ENCODE measurements at places on chromosomes 3 and 15.
A peak's percentile ranks its signal among the peaks of the same experiment; 100 is the strongest.

- no peak for DNase-seq
These were observed 930.6 kb upstream of the EPHA6 start for GRCh38 chr3:95883801-95884200.

GRCh38 chr3:10995871-10996270 is 3.3 kb downstream of the SLC6A1 start:
- DNase-seq = no peak

GRCh38 chr15:40869686-40870085 is 4.3 kb downstream of the RHOV start:
- no peak for DNase-seq

DNA sequence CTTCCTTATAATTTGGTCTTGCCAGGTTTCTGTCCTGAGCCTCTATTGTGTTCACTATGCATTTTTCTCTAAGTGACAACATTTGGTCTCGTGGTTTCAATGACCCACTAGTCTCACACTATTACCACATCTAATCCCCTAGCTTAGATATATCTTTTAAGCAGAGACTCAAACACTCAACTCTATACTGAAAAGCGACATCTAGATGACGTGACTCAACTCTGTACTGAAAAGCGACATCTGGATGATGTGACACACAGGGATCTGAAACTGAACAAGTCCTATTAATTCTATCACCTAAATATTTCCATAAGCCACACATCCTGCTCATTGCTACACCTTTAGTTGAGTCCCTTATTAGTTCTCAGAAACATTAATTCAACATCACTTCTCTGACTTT is 141.7 kb upstream of the MBNL1 start:
- DNase-seq = no peak

DNA sequence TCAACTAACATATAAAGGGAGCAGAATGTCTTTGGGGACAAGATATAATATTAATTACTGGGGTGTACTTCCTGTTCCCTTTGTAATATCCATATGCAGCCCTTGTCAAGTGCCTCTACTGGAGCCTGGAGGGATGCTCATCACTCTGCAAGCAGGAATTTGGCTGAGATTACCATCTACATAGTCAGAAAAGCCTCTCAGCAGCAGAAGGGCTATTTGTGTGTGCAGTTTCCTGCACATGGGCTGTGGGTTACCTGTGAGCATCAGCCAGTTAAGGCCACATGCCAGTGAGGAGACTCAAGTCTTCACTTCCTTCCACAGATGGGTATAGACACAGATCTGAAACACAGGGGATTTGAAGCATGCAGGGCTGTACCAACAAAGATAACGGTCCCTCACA is 278.1 kb upstream of the PLSCR5 start:
- DNase-seq = no peak

DNA sequence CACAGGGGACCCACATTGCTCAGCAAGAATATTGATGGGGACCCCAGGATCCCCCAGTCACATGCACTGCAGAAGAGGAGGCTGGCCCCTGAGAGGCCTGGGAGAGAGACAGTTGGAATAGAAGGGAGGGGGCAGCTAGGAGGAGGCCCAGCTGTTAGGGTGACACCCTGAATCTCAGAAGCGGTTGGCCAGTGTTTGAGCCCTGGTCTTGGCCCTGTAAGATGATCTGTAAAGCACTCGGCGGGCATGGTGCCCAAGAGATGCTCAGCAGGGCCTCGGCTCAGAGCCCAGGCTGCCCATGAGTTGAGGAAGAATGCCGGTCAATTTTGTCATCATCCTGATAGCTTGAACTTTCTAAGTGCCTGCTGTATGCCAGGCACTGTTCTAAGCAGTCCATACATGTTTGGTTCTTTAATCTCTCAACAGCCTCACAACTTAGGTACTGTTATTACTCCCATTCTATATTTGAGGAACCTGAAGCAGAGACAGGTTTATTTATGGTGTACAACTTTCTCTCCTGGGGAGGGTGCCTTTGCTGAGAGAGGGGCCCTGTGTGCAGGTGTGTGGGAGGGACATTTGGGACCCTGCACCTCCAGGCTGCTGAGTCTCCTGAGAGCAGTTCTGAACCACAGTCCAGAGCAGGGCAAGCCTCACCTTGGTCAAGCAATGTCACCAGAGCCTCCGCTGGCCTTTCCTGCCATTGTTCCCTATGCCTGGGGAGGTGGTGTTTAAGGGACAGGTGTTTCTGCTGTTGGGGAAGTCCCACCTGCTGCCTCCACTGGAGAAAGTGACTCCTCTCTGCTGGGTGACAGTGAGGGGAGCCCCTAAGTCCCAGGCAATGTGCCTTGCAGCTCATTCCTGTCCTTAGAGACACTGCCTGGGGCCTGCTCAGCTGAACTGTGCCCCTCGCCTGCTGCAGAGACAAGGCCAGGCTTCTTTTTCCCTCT is 26.0 kb downstream of the SLC6A6 start:
- no peak for DNase-seq

- no peak for DNase-seq
These were observed 71.7 kb downstream of the P3H2 start for GRCh38 chr3:190048932-190049441.

DNA sequence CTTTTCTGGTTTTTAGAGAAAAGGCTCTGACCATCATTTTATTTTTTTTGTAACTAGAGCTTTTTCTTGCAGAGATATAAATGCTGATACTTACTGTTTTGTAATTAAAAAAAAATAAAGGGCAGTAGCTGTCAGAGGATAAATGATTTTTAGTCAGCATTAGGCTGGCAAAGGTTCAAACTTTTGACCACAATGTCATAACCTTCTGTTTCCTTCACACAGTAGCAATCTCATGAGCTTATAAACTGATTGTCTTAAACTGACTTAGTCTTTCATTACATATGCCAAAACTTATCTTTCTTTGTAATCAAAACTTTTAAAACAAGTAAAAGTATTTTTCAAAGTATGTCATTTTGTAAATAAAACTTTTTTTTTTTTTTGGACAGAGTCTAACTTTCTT is 841.9 kb downstream of the OTOL1 start:
- no peak for DNase-seq

GRCh38 chr15:43406189-43406588 is 35.3 kb downstream of the TUBGCP4 start:
- no peak for DNase-seq

GRCh38 chr15:36130641-36131310 is 448.6 kb upstream of the CDIN1 start:
- no peak for DNase-seq

GRCh38 chr15:50229336-50229735 is 36.2 kb downstream of the HDC start:
- no peak for DNase-seq

GRCh38 chr3:9795207-9795606 is 2.3 kb downstream of the ARPC4 start:
- DNase-seq = no peak

- DNase-seq = no peak
These were observed 45.2 kb downstream of the FBXL2 start for GRCh38 chr3:33322412-33322811.

DNA sequence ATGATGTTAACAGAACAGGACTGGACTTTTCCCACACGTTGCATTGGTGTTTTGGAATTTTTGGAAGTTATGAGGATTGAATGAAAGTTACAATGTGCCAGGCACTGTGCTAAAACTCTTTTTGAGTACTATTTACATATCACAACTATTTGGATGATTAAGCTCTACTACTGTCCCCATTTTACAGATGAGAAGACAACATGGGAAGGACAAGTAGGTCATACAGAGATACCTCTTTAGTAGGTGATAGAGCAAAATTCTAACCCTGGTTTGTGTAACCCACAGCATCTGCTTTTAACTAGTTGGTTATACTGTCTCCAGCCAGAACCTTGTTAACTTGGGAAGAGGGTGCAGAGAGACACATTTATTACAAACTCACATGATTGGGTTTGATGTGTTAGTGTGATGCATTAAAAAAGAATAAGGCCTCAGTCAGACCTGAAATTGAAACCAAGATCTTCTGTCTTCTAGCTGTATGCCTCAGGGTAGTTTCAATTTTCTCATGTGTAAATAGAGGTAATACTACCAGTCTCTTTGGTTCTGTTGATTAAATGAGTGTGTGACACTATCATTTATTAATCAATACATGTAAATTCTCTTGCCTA is 1.4 kb downstream of the NDUFB4 start:
- no peak for DNase-seq

DNA sequence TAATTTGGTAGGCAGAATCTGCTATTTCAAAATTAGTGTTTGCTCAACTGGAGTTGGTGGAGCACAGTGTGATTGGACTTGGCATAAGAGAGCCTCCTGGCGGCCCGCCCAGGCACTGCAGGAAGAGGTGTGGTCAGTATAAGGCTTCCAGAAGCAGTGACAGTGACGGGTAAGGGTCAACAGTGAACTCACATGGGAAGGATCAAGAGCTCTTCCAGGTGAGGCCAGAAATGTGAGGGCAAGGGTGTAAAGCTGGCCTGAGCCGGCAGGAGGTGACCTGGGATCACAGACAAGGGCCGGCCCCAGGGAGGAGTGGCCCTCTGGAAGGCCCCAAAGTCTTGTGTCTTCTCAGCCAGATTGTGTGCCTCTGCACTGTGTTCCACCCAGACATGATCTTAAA is 93.2 kb upstream of the RNF7 start:
- peak; percentile 31 for DNase-seq

- no peak for DNase-seq
These were observed 55.6 kb downstream of the TMEM45A start for GRCh38 chr3:100548053-100548452.

DNA sequence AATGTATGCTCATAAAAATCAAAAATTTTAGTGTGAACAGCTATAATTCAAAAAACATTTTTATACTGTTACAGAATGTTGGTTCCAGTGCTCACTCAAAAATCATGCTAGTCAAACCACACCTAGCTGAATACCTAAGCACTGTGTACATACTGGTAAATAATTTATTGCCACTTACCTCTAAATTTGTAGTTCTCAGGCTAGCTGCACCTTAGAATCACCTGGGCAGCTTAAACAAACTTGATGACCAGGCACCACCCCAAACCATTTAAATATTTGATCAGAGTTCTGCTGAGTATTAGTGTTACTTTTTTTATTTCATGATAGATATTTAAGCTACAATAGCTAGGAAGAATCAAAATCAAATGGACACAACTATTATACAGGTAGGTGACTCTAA is 32.3 kb upstream of the TMCO5A start:
- DNase-seq = no peak

DNA sequence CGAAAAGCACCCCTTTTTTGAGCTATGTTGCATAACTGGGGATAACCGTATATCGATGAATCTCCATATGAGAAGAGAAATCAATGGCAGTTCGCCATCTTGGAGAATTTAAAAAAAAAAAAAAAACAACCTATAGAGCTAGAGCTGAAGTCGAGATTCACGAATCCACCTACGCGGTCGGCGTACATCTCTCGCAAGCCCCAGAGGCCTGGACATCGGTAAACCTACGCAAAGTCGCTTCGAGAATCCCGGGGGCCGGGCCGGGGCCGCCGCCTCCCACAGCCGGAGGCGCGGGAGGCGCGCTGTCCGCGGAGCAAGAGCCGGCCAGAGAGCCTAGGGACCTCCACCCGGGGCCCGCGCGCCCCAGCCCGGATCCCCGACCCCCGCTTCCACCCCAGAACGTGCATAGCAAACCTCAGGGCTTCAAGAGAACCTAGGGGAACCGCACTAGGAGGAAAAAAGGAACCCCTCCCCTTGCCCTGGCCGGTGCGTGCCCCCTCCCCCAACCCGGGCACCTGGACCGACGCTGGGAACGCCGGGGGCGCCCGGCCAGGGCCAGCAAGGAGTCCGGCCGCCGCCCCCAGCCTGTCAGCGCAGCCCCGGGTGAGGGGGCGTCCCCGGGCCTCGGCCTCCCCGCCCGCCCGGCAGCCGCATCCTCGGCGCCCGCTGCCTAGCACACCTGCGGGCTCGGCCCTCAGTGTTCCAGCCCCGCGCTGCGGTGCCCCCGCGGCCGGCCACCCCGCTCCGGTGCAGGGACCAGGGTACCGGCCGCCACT is 567 bp downstream of the PFN2 start:
- DNase-seq = peak; percentile 82

- DNase-seq = no peak
These were observed 77.6 kb downstream of the POLR2M start for GRCh38 chr15:57784081-57784511.

DNA sequence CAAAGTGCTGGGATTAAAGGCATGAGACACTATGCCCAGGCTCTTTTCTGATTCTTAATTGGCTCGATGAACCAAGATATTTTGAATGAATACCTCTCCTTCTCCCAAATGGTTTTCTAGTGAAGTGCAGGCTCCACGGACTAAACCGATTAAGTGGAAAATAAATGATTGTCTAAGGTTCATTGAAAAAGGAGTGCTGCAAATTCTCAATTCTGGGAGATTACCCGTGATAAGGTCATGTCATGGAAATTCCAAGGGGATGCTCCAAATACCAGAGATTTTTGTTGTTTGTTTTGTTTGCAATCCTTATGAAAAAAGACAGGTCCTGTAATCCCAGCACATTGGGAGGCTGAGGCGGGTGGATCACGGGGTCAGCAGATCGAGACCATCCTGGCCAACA is 406.9 kb upstream of the TBL1XR1 start:
- DNase-seq = no peak

DNA sequence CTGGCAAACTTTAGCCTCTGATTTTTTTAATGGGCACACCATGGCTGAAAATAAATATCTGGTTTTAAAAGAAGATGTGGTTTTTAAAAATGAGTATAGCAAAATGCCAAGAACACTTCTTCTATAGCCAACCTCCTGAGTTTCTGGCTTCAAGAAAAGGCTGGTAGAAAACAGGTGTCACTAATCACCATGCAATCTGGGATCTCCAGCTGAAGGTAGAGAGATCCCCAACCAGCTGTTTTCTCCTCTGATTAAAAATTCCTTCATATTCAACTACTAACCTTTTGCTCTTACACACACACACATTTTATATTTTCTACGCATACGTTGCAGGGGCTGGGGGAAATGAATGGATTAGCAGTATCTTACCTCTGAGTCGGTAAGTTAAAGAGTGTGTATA is 279.6 kb upstream of the ROBO2 start:
- DNase-seq = no peak

DNA sequence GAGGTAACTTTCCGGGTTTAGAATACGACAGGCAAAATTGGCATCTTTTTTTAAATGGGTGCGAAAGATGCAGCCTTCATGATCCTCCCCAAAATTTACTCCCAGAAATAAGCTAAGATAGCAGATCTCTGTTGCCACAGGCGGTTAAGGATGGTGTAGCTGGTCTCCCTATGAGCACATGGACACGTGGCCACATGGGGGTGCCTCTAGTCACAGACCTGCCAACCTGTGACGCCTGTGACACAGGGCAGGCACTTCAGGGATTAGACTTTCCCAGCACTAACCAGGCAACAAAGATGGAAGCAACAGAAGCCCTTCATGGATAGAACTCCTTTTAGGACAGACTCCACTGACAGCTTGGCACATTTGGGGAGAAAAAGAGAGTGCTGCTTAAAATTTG is 320.3 kb downstream of the THSD4 start:
- DNase-seq = no peak
